NCI-H1092 treated with DMSO at 0.1 percent for 48 hours (cell line): ENCODE measurements at places on chromosomes 11 and 22.

GRCh38 chr11:47056261-47056915 is 119.8 kb downstream of the CSTPP1 start:
- DNase-seq, result no peak

DNA sequence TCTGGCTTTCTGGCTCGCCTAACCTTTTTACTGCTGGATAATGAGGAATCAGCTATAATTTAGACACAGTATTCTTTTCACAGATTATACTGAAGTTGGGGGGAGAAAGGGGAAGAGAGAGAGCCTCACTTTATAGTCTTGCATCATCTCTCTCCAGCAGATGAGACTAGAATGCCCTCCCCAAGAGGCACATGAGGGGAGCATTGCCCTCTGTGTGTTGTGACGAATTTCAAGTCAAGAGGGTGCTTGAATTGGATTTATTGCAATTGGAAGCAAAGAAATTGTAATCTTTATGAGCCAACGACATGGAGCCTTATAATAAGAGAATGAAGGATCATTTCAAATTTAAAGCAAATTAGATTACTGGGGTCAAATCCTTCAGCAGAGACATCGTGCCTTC is 17.6 kb upstream of the CADM1 start:
- no peak for DNase-seq

GRCh38 chr11:129881570-129882170 is 13.7 kb downstream of the NFRKB start:
- DNase-seq, result peak; percentile 1

GRCh38 chr22:21650823-21651520 is 8.9 kb downstream of the SDF2L1 start:
- DNase-seq, result peak; percentile 41

- DNase-seq, result no peak
Measured at GRCh38 chr11:130638033-130638432, 189.6 kb downstream of the ADAMTS15 start.

GRCh38 chr22:30424534-30425326 is 838 bp upstream of the MTFP1 start:
- peak; percentile 46 for DNase-seq

DNA sequence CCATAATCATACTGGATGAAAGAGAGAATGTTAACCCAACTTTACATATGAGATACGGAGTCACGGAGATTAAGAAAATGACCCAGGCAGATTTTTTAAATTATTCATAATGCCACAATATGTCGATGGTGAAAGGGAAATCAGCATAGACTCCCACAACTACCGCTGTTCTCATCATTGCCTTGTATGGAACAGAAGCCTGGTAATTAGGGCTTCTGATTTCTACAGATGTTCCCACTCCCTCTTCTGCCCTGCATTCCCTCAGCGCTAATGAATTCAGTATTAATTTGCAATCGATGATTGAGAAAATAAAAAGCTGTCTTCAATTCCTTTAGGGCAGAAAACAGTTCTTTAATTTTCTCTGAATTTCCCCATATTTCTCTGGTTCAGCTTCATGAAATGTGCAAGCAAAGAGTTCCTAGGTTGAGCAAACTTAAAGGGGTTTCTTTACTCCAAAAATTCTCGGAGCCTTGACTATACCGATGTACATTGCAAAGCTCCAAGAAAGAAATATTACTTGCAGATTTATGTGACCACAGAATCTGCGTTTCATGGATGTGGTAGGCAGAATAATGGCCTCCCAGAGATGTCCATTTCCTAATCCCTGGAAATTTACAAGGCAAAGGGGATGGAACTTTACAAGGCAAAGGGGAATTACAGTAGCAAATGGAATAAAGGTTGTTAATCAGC is 134.9 kb upstream of the ZC3H12C start:
- no peak for DNase-seq

DNA sequence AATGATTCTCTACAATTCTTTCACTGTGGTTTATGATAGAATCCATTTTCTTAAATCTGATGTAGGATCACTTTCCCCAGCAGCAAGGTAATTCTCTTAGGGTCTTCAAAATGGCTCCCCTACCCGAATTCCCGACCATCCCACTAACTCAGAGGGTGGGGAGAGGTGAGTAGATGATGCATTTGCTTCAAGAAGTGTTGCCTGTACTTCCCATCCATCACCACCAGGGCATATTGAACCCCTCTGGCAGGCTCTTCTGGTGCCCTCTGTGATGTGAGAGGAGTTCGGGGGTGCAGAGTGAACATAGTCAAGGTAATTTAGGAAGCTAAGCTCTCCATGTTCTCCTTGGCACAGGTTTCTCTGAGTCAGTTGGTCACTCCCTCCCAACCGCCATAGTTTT is 52.3 kb downstream of the ZNRF3 start:
- DNase-seq, result no peak

DNA sequence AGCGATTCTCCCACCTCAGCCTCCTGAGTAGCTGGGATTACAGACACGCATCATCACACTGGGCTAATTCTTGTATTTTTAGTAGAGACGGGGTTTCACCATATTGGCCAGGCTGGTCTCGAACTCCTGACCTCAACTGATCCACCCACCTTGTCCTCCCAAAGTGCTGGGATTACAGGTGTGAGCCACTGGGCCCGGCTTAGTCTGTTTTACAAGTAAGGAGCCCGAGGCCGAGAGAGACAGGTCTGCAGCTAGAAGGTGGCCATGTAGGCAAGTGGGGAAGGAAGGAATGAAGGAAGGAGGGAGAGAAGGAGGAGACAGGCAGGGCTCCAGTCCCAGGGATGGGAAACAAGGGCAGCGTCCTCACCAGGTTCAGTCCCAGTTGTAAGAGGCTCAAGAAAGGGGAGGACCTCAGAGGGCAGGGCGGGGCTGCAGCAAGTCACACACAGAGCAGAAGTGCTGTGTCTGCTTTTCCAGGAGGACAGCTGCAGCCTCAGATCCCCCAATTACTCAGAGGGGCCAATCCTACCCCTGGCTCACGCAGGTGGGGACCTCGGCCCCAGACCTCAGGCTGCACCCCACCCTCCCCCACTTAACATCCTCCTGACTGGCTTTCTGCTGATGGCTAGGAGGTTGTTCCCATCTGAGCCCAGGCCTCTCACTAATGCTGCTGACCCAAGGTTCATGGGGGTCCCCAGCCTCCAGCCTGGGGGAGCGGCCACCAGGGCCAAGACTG is 53.8 kb upstream of the PRR5 start:
- DNase-seq, result no peak

DNA sequence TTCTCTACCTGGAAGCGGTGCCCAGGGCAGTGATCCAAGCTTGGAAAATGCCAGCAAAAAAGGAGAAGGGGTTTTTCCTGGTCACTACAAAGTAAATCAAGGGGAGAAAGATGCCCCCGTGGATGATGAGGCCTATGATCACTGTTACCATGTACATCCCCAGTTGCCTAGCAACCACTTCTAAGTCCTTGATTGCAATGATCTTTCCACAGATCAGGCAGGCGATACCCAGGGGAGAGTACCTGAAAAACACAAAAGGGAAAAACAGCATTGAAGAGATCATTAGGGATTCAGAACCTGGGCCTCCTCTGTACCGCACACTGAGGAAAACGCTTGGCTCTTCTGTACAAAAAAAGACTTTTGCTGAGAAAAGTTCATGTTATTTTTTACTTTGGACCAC is 127.1 kb downstream of the SLC1A2 start:
- peak; percentile 60 for DNase-seq

DNA sequence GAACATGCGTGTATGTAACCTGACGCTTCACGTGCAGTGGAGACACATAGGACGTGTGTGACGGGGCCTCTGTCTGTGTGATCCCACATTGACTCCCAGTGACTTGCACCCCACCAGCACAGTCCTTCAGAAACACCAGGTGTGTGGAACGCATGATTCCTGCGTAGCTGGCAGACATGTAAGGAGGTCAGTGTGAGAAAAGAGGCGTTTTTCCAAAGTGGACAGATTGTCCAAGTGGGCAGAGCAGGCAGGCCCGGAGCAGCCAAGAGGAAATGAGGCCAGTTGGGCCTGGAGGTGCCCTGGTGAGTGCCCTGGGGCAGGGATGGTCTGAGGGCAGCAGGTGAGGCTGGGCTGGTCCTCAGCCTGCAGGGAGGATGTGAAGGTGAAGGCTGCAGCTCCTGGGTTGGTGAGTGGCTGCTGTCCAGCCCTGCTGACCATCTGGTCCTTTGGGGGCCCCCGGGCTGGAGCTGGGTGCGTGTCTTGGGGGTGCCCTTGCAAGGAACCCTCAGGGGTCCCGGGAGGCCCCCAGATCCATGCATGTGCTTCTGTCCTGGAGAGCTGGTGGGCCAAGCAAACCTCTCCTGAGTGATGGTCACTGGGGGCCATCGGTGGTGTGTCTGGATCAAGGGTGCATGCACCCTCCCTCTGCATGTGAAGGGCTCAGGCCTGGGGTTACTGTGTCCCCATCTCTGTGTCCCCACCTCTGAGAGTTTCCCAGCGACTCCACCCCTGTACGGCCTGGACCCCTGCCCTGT is 26.6 kb downstream of the SHANK3 start:
- no peak for DNase-seq

DNA sequence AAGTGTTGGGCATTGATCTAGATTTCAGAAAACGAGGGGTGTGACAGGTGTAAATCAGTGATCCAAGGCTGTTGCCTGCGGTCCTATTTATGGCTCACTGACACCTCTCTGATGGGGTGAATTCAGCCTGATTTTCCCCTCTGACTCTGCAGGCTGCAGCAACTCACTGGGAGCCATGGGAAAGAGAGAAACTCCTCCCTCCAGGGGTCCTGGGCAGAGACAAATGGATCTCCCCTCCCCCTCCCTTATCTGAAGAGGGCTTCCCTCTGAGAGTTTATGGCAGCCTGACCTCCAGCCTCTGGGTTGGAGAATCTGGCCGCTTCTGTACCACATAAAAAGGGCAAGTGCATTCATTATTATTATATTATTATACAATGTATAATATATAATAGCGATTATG is 1.8 kb upstream of the PKNOX2 start:
- no peak for DNase-seq

DNA sequence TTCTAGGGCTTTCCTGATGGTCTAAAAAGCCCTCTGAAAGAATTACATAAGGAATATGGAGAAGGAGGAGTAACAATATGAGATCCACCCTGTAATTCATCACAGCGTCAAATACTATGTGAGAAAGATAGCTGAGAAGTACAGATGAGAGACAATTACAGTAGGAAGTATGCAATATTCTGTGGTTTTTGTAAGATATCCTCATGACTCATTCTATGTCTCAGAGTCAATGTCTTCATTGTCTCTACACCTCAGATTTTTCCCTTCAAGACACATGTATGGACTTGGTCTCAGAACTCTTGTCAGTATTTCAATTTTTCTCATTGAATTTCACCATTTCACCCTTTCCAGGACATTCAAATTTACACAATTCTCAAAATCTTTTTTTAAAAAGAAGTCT is 343.3 kb upstream of the CTSC start:
- DNase-seq, result no peak

DNA sequence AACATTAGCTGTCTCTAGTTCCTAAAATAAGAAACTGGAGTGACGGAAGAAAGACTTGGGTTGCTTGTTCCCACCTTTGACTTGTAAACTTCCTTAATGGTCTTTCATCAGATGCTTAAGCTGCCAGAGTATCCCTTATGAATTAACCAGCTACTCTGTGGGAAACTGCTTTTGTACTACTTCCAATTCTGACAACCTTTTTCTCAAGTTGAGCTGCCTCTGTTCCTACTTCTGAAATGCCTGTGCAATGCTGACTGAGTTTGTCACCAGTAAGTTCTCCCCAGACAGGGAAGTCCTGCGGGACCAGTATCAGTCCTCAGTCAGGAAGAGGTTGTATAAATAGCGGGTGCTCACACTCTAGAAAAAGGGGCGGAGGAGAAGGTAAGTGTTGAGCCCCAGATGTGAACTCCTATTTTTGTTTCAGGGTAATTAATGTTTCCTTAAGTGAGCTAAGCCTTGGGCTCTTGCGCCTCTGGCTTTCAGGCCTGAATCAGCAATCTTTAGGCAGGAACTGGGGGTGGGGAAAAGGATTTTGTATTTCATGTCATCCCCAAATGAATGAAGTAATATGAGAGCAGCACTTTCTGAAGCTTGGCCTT is 67.2 kb downstream of the CECR2 start:
- DNase-seq, result no peak

- DNase-seq, result no peak
Measured at GRCh38 chr22:26783885-26784284, 126.5 kb downstream of the MIAT start.

- DNase-seq, result no peak
Measured at GRCh38 chr11:134597452-134597851, 185.4 kb upstream of the B3GAT1 start.

- DNase-seq, result no peak
Measured at GRCh38 chr11:102843489-102843888, at the start of gene MMP3. Gene MMP3 (minus strand): TSS chr11:102843609. CDS start chr11:102843546, 63 bp downstream.

DNA sequence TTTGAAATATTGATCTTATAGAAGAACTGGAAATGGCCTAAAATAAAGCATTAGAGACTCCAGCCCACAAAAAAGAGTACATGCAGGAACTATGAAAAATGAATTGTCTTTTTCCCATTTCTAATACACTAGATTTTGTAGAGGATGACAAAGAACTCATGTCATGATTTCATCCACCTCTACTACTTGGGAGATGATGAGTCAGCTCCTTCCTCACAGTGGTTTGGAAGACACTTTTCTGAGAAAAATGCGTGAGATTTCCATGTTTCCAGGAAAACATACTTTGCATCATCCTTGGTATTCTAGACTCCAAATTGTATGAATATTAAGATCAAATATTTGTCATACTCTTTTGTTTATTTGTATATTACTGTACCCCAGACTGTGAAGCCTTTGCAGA is 500.5 kb downstream of the FAM181B start:
- no peak for DNase-seq

- DNase-seq, result no peak
Measured at GRCh38 chr11:778976-779954, 2.0 kb upstream of the GATD1 start.

DNA sequence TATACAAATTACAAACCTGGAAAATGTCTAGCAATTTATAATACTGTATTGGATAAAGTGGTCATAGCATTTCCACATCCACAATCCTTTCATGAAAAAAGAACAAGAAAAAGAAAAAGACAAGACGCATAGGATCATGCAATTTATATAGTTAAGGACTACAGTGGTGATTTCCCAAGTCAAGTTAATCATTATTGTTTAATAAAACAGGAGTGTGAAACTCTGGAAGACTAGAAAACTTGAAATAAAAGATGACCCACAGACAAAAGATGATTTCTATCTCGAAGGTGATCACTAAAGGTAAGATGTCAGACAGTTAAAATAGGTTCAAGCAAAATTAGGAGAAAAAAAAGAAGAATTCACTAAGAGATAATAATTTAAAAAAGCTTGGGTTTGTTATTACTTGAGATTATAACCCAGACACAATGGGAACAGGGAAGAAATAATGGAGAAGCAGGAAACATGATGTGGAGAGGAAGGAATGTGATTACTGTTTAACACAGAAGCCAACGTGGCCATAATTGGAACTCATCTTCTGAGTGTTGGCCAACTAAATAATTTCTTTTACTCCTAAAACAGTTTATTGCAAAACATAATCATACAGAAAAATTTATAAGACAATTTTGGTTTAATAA is 441.2 kb upstream of the ANO3 start:
- DNase-seq, result no peak

GRCh38 chr22:19891317-19892256 is 36.9 kb upstream of the GNB1L start:
- peak; percentile 65 for DNase-seq

- no peak for DNase-seq
Measured at GRCh38 chr22:20196094-20196842, 45.4 kb upstream of the CCDC188 start.
